ENCODE measurements at places on chromosomes 3 and 15.

GRCh38 chr3:189689625-189690024 is 58.4 kb downstream of the TP63 start:
- DNase-seq: no peak

DNA sequence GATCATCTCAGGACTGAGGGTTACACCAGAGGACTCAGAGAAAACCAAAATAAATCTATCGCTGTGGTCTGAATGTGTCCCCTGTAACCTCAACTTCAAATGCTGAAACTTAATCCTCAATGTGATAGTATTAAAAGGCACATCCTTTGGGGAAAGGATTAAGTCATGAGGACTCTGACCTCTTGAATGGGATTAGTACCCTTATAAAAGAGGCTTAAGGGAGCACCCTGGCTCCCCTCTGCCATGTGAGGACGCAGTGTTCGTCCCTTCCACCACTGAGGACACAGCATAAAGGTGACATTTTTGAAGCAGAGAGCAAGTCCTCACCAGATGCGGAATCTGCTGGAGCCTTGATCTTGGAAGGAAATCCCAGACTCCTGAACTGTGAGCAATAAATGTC is 39.5 kb downstream of the SRPRB start:
- peak; percentile 1 for DNase-seq

DNA sequence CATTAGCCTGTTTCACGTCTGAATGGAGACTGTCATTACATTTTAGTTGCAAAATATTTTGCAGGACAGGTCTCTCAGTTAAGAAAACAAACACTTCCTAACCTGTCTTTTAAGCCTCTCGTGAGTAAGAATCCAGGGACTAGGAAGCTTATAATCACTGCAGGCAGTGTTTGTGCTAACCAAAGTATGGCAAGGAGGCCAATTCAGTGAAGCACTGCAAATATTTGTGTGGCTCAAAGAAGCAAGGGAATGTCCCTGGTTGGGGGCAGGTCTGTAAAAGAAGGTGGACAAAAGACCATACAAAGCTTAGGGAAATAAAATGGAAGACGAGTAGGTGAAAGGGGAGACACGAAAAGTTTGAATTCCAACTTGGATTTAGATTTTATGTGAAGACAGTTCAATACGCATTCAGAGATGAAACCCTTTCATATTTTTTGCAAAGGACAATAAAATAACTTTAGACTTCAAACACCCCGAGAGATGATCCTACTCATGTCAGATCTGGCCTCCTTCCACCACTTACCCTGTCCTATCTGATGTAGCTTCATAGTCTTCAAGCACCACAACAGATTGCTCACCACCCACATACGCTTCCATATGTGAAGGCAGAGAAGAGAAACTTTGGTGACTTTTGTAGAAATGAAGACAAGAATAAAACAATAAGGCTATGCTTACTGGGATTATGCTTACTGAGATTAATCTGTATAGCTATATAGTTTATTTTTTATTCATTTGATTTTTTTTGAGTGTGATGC is 240.9 kb downstream of the TUSC7 start:
- no peak for DNase-seq

GRCh38 chr3:122794779-122795673 is at the start of gene SLC49A4:
SLC49A4 (plus strand) TSS chr3:122795069; CDS start chr3:122795193, 124 bp downstream.
- DNase-seq: peak; percentile 93

DNA sequence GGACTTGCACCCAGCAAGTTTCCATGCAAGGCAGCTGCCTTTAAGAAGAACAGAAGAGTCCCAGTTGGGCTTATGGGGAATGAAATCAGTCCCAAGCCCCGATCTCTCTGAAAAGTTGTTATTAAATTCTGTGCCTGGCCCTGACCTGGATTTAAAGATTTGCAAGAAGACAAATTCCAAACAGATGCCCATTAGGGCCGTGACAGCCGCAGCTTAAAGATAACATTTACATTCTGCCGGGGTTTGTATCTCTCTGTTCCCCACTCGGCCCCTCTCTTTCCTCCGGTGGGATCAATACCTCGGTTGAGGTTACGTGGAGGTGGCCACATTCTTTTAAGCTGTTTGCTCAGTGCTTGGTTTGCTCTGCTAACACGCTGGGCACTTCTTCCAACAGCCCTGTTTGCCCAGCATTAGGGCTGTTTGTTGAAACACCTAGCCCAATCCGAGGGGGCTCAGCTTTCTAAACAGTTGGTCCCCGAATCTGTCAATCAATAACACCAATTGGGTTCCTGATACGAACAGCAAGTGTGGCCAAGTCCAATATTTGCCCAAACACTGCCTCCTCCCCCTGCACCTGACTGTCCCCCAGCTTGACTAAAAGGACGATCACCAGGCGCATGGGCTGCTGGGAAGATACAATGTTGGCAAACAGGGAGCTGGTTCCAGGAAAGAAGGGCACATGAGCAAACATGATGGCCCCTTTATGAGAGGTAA is 108.6 kb downstream of the RPLP1 start:
- no peak for DNase-seq

All from upper lobe of right lung (tissue), 1 donor.